Activated gamma-delta T cell (primary cell): ENCODE measurements at places on chromosomes 3 and 15.

GRCh38 chr3:185648396-185648795 lies 62.3 kb downstream of the SENP2 start:
- DNase-seq = no peak

GRCh38 chr15:96234109-96234892 lies 96.2 kb upstream of the NR2F2 start:
- no peak for DNase-seq

- no peak for DNase-seq
Measured at GRCh38 chr3:105860641-105861040, 8.2 kb downstream of the CBLB start.

DNA sequence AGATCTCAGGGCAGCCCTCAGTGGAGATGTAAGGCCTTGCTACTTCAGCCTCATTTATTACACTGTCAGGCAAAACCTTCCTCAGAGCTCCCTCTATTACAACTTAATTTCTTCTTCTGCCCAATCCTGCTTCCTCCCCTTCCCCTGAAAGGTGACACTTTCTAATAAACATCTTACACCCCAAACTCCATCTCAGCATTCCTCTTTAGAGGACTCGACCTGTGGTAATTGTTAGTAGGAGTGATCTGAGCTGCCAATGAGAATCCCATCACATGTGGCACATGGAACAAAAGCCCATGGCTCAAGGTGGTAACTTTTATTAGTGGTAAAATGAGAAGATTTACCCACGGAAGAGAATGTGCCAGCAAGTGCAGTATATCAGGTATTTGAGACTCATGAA lies 29.8 kb downstream of the DTWD1 start:
- no peak for DNase-seq

DNA sequence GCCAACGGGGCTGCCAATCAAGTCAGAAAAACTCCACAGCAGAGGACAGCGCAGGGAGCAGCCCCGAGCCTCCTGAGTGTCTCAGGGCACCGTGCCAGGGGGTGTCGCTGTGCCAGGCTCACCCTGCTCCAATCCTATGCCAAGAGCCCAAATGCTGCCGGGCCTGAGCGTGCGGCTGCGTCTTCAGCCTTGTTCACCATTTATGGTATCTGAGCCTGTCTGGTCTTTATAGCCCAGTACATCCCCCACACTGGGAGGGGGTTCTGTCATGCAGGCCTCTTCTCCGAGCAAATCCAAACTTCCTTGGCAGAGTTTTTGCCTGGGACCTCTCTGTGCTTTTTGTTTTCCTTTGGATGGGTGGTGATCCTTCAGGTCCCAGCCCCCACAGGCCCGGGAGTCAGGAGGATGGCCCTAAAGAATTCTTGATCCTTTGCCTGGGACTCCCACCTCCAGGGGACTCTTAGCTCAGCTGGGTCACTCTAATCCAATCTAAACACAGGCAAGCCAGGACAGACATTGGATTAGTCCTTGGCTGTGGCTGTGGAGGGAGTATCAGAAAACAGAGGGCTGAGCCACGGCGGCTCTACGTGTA lies 135.1 kb upstream of the HACD2 start:
- DNase-seq = no peak

DNA sequence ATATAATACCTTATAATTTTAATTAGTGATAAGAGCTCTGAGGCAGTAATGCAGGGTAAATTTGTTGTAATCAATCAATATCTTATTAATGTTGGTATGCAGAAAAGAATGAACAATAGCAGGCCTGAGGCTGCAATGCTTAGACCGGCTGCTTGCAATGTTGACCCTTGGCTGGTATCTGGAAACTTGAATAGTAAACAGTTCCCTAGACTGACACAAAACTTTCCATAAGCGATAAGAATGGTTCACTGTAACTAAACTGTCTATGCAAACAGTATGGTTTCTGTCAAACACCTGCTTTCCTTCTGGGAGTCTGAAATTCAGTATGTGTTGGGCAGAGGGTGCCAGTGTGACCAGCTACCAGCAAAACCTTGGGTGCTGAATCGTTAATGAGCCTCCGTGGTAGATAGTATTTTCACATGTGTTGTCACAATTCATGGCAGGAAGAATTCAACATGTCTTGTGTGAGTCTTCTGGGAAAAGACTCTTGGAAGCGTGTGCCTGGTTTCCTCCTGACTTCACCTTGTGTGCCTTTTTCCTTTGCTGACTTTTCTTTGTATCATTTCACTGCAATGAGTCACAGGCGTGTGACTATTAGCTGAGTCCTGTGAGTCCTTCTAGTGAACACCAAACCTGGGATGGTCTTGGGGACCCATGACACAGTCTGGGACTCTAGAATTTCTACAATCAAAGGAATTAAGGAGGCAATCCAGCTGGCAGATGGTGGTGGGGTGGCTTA lies 30.7 kb upstream of the CLRN1 start:
- no peak for DNase-seq

DNA sequence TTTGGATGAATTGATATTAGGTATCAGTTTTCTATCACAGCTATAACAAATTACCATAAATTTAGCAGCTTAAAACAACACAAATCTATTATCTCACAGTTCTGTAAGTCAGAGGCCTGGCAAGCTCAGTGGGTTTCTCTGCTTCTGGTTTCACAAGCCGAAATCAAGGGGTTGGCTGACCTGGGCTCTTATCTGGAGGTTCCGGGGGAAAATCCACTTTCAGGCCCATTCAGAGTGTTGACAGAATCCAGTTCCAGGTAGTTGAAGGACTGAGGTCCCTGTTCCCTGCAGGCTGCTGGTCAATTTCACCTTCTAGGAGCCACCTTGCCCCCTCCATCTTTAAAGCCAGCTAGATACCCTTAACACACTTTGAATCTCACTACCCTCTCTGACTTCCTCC lies 11.1 kb upstream of the HHATL start:
- no peak for DNase-seq

GRCh38 chr3:1164101-1164500 lies 71.3 kb downstream of the CNTN6 start:
- no peak for DNase-seq

- DNase-seq = no peak
Measured at GRCh38 chr3:98551236-98551635, 19.5 kb downstream of the GPR15 start.

- DNase-seq = no peak
Measured at GRCh38 chr3:24867783-24868182, 373.1 kb upstream of the THRB start.

DNA sequence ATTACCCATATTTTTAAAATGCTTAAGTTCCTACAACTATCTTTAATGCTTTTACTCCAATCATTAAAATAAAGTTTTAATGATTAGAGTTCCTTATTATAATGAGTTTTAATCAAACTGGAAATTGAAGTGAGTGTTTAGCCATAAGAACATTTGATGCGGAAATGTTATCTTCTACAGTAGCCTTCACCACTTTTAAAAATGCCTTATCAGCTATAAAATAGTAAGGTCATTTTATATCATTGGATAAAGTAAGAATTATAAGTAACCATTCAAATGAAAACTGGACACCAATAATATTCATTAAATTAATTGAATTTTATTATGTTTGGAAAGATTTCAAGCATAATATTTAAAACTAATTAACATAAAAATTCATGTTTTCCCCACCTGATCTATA lies 825.0 kb upstream of the ROBO1 start:
- no peak for DNase-seq

- no peak for DNase-seq
Measured at GRCh38 chr3:12948891-12949711, 107.7 kb upstream of the RPL32 start.
